Amygdala (tissue), 56 donors: ENCODE measurements at places on chromosomes 12 and 14.

DNA sequence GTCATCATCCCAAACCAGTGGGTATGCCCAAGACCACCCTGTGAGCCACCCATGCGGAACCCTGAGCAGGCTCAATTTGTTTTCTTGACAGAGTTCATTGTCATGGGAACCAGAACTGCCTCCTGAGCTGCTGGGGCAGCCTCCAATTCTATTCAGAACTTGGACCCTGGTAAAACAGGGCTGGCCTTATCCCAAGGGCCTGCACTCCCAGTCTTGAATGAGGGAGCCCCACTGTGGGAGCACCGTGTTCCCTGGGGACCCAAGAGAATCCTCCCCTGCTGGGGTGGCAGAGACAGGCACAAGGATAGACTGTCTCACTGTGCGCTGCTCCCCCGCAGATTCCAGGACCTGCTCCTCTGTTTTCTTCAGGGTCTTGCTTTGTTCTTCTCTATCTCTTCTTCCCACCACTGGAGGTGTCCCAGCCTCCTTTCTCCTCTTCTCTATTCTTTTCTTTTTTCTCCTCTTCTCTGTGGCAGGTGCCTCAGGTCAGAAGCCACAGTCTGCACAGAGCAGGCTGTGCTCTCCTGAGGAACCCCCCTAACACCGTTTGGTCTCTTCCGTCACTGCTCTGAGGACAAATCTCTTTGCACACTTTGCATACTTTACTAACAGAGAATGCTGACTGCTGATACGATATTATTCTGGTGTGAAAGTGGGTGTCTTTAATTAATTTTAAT is 31.2 kb upstream of the CHPT1 start:
- no peak for DNase-seq

DNA sequence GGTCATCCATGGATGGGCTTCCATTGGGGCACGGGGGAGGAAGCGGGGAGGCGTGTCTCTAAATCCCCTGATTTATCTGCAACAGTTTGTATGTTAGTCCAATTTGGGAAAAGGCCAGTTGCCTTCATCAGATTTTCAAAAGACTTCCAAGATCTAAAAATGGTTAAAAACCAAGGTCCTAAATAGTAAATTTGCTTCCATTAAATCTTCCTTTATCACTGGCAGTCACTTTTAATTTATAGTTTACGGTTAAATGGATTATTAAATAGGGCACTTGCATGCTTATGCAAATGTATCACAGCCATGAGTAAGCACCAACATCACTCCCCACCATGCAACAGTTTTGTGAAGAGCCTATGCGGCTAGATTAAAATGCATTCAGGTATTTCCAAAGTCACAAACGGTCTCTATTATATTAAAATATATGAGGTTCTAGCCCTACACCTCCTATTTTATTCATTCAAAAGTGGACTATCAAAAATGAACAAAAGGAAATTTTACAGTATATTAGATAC is 108.2 kb upstream of the GPHB5 start:
- DNase-seq = no peak

- DNase-seq = no peak
These were observed 50.8 kb upstream of the SAV1 start for GRCh38 chr14:50718949-50719348.

DNA sequence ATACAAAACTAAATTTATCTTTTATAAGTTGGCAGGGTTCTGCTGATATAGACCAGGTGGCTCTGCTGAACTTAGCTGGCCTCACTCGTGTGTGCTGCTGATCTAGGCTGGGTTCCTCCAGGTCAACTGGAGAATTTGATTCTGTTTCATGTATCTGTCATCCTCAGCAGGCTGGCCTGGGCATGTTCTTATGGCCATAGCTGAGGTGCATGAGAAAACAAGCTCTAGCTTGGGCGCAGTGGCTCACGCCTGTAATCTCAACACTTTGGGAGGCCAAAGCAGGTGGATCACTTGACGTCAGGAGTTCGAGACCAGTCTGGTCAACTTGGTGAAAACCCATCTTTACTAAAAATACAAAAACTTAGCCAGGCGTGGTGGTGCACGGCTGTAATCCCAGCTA is 24.3 kb upstream of the BCL2L14 start:
- no peak for DNase-seq

GRCh38 chr12:106791531-106791930 is 17.0 kb downstream of the RIC8B start:
- DNase-seq = no peak

- no peak for DNase-seq
These were observed 5.5 kb downstream of the RNASE1 start for GRCh38 chr14:20797164-20797563.

- no peak for DNase-seq
These were observed 84.4 kb upstream of the ETV6 start for GRCh38 chr12:11564984-11565651.

DNA sequence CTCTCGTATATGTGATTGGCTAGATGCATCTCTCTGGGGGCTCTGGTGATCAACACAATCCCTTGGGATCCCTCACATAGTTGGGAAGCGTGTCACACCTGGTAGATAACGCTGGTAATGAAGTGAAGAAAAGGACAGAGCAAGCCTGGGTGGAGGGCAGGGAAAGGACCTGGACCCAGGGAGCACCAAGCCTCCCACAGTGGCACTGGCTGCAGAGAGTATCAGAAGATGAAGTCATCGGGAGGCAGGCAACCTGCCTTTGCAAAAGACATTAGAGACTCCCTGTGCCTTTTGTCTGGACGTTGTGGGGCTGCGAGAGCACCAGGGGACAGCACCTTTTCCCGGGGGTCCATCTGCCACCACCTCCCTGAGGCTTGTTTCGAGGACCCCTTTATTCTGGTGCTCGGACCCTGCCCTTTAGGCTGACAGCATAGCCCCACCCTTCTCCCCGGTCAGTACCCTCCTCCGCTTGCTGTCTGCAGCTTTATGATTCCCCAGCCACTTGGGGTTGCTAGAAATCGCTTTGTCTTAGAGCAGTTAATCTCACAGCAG is 116.4 kb downstream of the EML1 start:
- DNase-seq = no peak

GRCh38 chr14:105171004-105171673 is 2.6 kb upstream of the JAG2 start:
- DNase-seq = no peak

DNA sequence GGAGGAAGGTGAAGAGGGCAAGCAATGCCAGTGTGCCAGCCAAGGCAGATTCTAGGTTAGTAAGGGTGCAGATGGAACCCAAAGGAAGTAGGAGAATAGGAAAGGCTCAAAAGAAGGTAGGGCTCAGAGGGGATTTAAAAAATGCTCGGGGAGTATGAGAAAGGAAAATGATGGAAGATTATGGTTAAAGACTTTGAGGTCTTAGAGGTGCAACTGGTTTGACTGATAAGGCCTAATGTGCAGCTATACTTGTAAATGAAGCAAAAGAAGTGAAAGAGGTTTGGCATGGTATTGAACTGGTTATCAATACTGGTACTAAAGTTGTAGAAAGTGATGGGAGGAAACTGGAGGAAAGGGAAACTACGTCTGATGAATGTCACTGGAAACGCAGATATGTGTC is 94.7 kb downstream of the RPS6KA5 start:
- DNase-seq = no peak

DNA sequence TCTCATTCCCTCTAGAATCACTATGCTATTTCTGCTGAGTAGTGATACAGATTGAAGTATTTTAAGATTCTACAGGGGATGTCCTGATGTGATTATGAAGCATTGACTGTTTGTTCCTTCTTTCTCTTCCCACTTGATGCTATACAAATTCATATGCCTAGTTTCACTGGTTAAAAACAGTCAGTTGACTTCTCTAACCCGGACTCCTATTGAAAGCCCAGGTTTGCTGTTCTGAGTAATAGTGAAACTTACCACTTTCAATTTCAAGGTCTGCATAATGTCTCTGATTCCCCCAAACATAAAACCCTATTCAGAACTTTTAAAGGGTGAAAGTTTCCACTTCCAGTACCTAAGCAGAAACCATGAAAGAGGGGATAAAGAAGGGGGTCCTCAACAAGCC is 117.7 kb upstream of the RPL10L start:
- no peak for DNase-seq

- no peak for DNase-seq
These were observed 42.6 kb upstream of the PLEKHD1 start for GRCh38 chr14:69441948-69442347.

- no peak for DNase-seq
These were observed 674.1 kb upstream of the ATXN7L3B start for GRCh38 chr12:73863546-73863945.

GRCh38 chr12:109723311-109723881 is 9.8 kb downstream of the FAM222A start:
- DNase-seq = peak; percentile 80

DNA sequence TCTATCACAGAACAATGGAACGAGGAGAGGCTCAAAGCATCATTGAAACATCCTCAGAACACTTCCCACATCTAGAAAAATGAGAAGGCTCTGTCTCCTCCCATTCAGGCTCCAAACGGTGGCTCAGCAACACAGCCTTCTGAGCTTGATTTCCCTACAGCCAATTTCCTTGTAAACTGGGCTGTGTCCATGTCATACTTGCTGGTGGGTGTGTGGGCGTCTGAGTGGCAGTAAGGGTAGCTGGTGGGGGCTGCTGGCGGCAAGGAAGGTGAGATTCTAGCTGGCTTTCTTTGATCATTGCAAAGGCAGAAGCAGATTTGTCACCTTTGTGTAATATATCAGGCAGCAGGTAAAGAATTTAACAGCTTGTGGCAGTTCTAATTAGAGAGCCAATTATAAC is 163.7 kb downstream of the CALM1 start:
- no peak for DNase-seq
